T-helper 17 cell (primary cell): ENCODE measurements at places on chromosomes 7 and 10.

DNA sequence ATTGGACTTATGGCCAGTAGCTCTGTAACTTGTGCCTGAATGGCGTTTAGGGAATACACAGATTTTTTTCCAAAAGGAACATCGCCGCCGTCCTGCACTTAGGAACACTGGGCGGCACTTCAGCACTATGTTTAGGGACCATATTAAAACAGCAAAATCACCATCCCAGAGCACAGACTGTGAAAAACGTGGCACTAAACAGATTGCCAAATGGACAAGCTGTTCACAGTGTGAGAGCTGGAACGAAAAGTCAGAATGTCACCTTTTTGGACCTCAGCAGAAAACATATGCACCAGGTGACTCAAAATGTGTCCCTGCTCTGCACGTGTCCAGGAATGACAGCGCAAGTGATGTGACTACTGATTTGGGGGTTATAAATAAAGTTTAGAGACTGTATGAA lies 87.9 kb downstream of the ODAD2 start:
- DNase-seq, result no peak

DNA sequence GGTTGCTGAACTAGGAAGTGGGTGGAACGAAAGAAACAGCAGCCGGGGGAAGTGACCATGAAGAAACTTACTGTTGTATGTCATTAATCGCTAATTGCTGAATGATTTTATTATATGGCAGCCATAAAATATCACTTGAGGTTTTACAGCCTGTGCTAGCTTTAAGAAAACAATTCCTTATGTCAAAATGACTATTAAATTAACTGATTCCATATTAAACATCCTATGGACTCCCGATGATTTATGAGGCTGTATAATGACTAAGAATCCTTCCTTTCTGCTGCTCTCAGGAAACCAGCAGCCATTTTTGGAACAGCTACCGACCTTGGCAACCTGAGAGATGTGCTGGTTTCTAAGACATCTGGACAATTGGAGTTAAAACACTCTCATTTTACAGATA lies 421.9 kb downstream of the SORCS3 start:
- no peak for DNase-seq

GRCh38 chr7:86939197-86939814 lies 120.1 kb downstream of the ELAPOR2 start:
- peak; percentile 37 for DNase-seq

GRCh38 chr10:77405771-77406241 lies 231.8 kb downstream of the KCNMA1 start:
- no peak for DNase-seq

DNA sequence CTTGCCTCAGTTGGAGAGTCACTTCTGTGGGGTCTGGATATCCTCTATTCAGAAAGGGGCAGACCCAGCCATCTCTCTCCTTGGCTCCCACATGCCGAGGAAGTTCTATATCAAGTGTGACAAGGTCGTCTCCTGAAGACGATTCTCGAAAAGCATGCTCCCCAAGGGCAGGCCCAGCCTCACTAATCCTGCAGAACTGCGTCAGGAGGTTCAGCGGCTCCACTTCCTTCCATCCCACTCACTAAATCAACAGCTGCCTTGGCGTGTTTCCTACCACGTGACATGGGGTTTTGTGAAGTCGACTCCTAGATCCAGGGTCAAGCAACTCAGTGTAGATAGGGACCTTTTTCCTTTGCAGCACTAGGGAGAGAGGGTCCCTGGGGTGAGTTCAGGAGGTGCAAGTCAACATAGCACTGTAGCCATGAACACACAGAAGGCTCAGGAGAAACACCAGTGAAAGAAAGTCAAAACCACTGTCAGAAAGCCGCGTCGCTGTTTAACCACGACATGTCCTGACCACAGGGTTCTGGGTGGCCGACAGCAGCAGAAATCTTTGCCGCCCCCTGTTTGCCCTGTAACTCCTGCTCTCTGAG lies 156.4 kb downstream of the PRPF18 start:
- no peak for DNase-seq

GRCh38 chr7:151484971-151485707 lies 34.6 kb downstream of the RHEB start:
- no peak for DNase-seq

- DNase-seq, result no peak
These were observed 1.8 kb upstream of the CCDC6 start for GRCh38 chr10:59907918-59908807.

DNA sequence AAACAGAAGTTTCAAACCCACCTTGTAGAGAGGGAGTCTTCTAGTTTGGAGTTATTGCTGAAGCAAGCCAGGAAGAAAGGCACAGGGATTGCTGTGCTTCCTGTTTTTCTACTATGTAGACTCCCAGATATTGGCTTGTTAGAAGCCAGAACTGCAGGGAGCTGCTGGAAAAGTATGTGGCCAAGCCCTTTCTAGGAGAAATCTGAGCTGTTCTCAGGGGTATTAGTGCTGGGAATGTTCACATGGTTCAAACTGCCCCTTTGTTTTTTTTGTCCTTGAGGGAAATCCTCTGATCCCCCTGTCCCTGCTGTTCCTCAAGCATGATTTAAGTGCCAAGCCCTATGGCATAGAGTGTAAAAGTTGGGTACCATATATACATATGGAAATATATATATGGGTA lies 184.0 kb downstream of the CCDC7 start:
- no peak for DNase-seq

GRCh38 chr7:155431231-155431630 lies 26.7 kb upstream of the EN2 start:
- no peak for DNase-seq

DNA sequence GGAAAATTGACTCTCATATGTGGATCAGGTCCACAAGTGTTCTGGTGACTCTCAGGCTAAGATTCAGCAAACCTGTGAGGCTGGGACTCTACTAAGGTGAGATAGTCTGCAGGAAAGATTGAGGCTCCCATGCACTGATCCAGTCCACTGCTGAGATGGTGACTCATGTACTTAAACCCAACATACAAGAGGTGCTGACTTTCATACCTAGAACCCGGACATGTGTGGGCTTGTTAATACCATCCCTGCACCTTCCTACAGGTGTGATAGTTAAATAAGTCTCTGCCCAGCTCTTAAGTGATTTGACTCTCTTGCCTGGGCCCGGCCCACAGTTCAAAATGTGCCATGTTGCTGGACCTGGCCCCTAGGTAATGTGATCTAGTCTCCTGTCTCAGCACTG lies 27.1 kb upstream of the ZNF107 start:
- no peak for DNase-seq

- DNase-seq, result peak; percentile 78
These were observed 561 bp downstream of the PLEKHA1 start for GRCh38 chr10:122374859-122375678.

DNA sequence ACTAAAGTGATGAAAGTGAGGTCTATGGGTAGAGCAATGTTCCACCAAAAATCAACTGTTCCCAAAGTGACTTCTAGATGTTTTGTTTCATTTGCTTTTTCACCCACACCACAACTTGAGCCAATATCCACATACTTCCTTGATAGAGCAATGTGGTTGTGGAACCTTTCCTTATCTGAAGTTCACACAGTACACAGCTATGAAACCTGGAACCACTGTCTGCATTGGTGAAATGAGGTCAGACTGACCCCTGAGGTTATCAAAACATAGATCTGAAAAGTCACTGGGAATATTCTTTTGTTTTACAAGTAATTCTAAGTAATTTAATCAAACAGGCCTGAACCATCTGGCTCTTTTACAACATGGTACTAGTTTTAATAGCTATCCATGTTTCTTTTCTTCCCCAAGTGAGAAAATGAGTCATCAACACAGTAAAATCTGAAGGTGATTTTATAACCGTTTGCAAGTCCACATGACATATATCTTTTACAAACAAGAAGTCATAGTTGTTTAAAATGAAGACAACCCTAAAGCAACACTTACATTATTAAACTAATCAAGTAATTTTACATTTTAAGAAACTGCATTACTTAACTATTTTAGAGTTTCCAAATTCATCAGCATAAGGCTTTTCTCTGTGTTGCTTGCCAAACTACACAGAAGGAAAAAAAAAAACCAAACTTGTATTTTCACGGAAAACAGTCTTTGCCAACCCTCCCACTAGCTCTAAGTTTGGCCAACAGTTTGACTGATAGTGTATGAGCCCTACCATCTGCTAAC lies 80.3 kb downstream of the LRRC17 start:
- DNase-seq, result no peak

GRCh38 chr10:49050366-49050765 lies 65.0 kb downstream of the VSTM4 start:
- DNase-seq, result no peak

DNA sequence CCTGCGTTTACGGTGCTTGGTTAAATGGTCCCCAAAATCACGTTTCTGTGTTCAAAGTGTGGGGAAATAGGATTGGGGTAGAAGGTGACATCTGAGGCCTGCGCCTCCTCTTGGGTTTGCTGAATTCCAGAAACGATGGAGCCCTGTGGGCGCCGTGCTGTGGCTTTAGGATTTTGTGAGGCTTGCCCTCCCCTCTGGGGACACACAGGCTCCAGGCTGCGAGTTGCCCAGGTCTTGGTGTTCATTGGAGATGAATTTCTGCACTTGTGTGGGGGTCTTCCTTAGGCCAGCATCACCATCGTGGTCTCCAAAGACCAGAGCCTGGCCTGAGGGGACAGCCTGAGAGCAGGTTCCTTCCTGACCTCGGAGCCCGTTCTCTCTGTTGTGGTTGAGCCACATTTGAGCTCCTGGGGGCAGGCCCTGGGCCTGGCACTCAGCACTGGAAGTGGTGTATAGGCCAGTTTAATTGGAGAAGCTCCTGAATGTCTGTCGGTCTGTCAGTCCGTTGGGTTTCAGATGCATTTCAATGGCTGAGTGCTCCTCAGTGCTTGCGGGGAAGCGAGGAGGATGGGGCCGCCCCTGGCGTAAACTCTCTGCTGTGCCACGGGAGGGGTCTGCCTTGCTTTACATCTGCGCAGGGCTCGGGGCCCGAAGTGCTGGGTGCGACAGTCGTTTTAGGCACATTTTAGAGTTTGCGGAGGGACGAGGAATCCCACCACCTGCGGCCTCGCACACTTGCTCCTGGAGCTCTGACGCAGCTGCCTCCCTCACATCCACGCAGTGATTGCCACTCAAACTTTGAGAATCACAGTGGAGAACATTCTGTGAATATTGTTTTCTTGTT lies 71.7 kb downstream of the DNAJB6 start:
- DNase-seq, result no peak

- DNase-seq, result no peak
These were observed 361.6 kb upstream of the FZD8 start for GRCh38 chr10:36003688-36004087.

GRCh38 chr10:42428534-42428933 lies 209.8 kb downstream of the ZNF33B start:
- DNase-seq, result no peak

- DNase-seq, result no peak
These were observed 32.3 kb upstream of the PLXNA4 start for GRCh38 chr7:132608523-132608922.

DNA sequence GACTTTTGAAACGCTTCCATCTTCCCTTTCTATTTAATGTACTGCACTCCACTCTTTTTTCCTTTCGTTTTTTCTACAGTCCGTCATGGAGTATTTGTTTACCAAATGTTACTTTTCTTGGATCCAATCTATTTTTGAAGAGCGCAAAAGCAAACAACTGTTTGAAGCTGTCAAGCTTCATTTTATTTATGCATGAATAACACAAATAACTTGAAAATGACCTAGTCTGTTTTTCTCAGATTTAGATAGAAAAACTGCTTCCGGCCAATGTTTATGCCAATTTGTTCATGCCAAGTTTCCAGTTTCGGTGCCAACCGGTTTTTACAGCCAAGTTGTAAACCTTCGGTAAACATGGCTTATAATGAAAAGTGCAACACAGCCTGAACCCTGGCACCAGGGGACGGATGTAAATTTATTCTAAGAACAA lies 150.9 kb upstream of the KLF6 start:
- no peak for DNase-seq

- no peak for DNase-seq
These were observed 1.9 kb downstream of the PPP2R2D start for GRCh38 chr10:131902691-131903090.

GRCh38 chr7:16357921-16358320 lies 63.4 kb downstream of the CRPPA start:
- DNase-seq, result no peak

DNA sequence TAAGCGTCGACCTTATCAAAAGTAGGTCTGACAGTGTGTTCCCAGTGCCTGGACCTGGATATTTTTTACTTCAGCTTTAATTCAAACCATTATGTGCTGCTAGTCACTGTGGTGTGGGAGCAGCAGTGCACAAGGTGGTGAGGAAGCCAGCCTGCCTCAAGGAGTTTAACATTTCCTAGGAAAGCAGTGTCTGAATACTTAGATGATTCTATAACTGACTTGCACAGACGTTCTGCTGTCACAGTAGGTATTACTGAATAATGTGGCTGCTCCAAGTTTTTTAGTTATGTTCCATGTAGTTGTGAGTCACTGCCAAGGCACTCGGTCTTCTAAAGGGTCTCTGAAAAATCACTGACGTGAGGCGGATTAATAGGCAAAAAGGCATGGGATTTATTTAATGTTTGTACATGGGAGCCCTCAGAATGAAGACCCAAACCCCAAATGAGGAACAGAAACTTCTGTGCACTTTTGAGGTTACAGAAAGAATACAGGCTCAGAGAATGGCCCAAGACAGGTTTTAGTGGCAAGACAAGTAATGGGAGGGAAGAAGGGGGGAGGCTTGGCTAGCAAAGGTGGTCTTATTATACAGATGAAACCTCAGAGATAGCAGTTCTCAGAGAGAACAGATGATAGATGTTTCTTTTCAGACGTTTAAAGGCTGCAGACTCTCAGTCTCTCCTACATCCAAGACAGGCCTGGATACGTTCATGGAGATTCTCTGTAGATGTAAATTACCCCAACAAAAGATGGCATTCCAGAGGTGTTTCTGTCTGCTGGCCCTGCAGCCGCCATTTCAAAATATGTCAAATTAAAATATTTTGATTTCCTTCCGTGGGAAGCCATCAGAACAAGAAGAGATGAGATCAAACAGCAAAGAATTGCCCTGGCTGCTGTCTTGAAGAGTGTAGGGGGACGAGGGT lies 209.3 kb downstream of the SDK1 start:
- DNase-seq, result no peak

DNA sequence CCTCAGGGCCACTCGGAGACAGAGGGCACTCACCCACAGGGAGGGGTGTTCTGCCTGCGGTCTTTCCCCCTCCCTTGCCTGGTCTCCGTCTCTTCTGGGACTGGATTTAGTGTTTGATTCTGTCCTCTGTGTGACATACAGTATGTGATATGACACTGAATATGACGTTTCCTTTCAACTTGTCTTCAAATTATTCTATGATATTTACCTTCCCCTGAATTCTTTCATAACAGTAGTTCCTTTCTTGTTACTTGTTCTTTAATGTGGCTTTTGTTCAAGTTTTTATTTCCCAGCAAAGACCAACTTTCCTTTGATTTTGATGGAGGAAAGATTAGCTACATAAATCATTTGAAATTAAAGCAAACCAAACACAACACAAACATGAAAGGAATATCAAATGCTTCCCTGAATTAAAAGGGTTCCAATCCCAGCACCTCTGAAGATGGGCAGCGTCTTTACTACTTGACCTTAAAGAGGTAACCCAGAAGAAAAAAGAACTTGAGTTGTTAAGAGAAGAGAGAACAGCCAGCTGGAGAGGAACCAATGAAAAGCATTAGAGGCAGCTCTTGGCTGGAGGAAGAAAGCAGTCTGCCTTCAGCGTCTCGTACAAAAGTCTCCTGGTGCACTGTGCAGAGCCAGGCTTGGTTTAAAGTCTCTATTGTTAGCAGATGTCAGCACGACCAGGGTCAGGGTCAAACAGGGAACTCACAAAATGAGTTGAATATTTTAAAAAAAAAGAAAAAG lies 18.3 kb upstream of the RHEB start:
- DNase-seq, result no peak

GRCh38 chr10:99590799-99591198 lies 29.4 kb downstream of the SLC25A28 start:
- DNase-seq, result no peak

GRCh38 chr10:45302573-45302972 lies 12.8 kb downstream of the OR13A1 start:
- no peak for DNase-seq

- no peak for DNase-seq
These were observed 435.3 kb downstream of the MDFIC start for GRCh38 chr7:115356999-115357702.
